ENCODE measurements at places on chromosomes 3 and 15.

DNA sequence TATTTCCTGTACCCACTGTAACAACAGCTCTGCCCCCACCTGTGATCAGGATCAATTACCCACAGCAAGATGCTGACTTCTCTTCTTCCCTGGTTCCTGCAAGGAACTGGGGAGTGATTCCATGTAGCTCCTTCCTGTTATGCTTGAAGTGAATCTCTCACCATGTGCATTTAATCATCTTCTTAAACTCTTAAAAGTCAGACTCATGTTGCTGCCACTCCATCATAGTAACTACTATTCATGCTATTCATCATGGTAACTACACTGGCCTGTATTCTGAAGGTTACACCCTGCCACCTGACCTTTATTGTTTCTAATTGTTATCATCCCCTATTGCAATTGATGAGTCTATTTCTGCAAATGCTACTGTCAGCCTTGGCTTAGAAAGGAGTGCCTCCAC lies 89.5 kb downstream of the SUCNR1 start:
- DNase-seq: no peak

GRCh38 chr3:124826703-124827102 lies 60.5 kb downstream of the ITGB5 start:
- no peak for DNase-seq

DNA sequence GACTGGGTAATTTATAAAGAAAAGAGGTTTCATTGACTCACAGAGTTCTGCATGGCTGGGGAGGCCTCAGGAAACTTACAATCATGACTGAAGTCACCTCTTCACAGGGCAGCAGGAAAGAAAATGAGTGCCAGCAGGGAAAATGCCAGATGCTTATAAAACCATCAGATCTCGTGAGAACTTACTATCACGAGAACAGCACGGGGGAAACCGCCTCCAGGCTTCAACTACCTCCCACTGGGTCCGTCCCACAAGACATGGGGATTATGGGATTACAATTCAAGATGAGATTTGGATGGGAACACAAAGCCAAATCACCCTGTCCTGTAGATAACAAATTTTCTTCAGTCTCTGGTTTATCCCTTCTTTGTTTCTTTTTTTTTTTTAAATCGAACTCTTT lies 31.0 kb upstream of the AVEN start:
- DNase-seq: no peak

DNA sequence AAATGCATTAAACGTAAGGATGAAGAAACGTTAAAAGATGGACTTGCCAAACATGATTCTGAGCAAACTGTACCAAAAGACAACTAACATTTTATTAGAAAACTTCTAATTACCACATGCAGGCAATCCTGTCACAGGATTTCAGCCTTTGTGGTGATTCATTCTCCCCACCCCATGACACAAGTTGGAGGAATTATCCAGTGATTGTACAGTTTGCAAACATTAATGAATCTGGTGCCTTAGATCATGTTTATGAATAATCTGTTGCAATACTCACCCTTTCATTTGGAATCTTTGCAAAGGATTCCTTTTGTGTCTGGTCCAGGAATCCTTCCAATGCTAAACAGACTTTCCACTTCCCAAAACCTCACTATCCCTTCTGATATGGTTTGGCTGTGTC lies 23.3 kb upstream of the ERC2 start:
- DNase-seq: no peak

DNA sequence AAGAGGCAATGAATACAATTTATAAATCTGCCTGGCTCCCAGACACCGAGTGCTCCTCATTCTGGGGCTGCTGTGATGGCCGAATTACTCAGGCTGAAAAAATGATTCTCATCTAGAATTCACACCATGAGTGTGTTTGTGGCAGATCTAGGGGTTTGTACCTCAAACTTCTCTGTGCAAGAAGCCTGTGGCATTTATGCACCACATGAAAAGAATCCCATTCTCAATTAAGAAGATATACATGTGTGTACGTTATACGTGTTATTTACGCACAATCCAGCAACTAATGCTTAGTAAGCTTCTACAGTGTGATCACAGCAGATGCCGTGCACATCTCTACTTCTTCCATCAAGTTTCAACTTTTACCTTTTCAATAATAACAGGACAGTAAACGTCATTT lies 476.8 kb downstream of the SHQ1 start:
- no peak for DNase-seq

GRCh38 chr15:63968122-63968524 lies 78.2 kb downstream of the DAPK2 start:
- no peak for DNase-seq

DNA sequence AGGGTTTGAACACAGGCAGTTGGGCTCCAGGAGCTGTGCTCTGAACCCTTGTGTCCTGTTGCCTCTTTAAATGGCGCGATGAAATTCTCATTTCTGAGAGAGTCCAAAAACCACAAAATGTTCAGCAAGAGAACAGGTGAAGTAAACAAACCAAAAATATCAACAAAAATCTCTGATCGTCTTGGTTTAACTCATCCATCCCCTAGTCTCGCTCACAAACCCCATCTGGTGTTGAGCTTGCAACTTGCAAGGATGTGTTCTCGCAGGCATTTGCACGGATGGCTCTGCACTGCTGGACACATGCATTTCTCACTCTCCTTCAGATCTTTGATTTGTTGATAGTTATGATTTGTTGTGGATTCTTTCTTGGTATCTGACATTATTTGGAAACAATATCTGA lies 31.1 kb downstream of the FAH start:
- DNase-seq: no peak

DNA sequence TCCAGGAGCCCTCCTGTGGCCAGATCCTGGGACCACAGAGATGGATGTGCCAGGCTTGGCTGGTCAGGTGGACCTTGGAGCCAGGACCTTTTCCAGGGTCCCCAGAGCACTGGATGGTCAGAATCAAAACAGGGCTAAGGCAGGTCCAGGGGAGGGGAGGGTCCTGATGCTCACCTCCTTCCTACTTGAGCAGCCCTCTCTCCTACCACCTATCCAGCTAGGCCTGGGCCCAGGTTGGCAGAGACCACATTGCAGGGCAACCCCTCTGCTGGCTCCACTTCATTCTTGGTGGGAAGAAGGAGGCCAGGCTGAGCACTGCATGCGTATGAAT lies 28.5 kb upstream of the SFMBT1 start:
- DNase-seq: no peak

DNA sequence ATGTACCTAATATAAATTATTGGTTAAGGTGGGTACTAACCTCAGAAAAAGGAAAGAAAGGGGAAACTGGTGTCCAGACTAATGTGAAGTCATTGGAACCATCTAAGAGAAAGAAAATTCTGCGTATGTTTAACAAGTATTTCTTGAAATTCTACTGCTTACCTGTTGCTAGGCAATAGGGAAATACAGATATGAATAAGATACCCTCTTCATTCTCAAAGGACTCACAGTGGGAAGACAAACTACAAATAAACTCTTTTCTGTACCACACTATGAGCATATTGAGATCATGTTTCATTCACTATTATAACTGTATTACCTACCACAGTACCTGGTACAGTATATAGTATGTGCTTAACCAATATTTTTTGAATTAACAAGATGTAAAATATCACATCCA lies 140.5 kb upstream of the MLF1 start:
- no peak for DNase-seq

GRCh38 chr3:134291319-134292254 lies 40.9 kb upstream of the RYK start:
- DNase-seq: no peak

- no peak for DNase-seq
Observed at GRCh38 chr15:101709466-101709865, 14.8 kb downstream of the TARS3 start.

- DNase-seq: no peak
Observed at GRCh38 chr3:31137718-31138465, 243.4 kb upstream of the GADL1 start.

DNA sequence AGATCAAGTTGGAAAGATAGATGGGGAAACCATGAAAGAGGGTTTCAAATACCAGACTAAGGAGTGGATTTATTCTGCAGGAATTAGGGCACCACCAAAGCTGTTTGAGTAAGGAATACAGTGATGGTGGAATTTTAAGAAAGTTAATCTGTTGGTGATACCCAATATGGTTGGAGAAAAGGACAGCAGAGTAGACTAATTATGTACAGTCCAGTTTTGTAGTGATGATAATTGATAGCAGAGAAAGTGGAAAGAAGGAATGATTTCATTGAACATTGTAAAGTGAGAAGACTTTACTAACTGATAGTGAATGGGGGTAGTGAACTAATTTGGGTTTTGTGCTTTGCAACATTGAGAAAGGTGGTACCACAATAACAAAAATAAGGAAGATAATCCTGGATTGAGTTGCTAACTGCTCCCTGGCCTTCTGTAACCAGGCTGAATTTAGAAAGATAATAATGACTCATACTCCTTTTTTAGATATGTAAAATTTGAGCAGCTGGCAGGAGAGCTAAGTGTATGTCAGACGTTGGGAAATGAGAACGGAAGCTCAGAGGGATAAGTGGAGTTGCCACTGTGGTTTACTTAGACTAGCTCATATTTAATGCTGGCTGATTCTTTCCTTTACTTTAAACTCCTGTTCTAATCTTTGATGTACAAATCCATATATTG lies 16.9 kb downstream of the TCAIM start:
- no peak for DNase-seq

DNA sequence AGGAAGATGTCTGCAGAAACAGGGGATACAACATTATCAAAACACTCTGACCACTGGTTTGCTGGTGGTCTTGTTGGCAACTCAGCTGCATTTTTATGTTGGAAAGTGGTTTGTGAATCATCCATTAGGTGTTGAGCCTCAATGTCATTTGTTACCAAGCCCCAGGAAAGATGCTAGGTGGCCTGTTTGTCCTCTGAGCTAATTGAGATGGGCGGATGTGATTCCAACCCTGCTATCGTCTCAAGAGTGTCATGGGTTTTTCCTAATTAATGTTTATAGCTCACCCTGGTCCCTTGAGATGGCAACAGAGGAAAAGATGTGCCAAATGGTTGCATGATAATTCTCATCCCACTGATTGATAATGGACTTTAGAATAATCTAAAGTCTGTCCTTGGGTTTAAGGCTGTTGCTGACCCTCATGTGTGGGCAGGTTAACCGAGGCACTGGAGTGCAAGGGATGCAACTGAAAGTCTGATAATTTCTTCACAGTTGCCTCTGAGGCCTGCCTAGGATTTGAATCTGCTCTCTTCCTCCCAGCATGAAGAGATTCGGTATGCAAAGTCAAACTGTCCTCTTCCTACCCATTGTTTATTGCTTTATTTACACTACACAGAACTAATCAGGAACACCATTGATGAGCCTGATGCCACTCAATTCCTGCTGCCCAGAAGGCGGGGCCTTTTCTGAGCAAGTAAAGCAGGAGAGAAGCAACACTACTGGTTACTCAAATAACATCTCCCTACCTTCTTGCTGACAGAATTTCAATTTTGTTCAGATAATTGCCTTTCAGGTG lies 166.2 kb upstream of the TBC1D5 start:
- DNase-seq: no peak

- DNase-seq: no peak
Observed at GRCh38 chr3:43388915-43389314, 102.6 kb downstream of the SNRK start.

DNA sequence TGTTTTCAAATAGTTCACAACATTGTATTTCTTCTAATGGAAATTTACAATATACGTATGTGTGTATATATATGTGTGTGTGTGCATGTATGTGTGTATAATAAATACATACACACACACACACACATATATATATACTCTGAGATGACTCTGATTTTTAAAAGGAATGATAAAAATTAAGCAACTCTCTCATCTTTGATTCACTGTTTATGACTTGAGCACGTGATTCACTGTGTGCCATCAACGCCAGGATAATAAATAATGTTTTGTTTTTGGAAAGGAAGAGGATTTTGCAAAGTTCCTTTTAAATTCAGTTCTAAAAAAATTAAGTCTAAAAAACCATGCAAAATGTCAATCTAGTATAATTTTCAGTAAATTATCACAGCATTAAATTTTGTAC lies 132.4 kb downstream of the P3H2 start:
- DNase-seq: no peak

- DNase-seq: no peak
Observed at GRCh38 chr15:96353930-96354730, 23.6 kb downstream of the NR2F2 start.

DNA sequence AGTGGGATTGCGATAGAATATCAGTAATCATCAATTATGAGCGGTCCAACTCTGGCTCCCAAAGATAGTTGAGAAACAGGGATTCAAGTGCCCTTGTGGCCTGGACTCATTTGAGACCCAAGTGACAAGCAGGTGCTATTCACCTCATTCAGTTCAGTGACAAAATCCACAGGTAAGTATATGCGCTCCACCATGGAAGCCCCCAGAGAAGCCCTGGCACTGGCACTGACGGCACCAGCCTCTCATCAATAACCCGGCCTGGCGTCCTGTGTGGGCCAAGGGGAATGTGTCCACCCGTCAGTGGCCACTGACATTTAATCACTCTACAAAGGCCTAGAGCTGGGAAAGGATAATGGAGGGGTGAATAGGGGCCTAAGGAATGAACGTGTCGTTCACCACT lies 117.2 kb downstream of the ADCY5 start:
- no peak for DNase-seq

GRCh38 chr15:85673326-85673725 lies 121.4 kb downstream of the KLHL25 start:
- no peak for DNase-seq

GRCh38 chr3:102089904-102090720 lies 240.8 kb downstream of the NFKBIZ start:
- DNase-seq: no peak

DNA sequence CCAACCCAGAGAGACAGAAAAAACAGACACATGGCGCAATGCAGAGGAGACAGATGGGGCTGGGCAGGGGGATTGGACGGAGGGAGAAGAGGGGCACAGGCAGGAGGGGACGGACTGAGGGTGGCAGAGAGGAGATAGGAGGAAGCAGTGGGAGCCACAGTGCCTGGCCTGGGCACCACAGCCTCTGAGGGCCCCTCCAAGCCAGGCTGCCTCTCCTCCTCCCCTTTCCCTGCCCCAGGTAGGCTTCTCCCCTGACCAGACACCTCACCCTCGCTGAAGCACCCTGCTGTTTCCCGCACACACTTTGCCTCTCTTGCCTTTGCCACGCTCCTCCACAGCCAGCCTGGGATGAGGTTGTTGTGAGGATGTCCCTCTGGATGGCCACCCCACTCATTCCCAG lies 84.0 kb upstream of the PRR20G start:
- no peak for DNase-seq

- peak; percentile 37 for DNase-seq
Observed at GRCh38 chr3:414063-414462, 217.5 kb downstream of the CHL1 start.

- DNase-seq: no peak
Observed at GRCh38 chr15:76393614-76394013, 57.0 kb downstream of the ISL2 start.

- no peak for DNase-seq
Observed at GRCh38 chr3:169809230-169809795, 3.4 kb upstream of the LRRIQ4 start.

- DNase-seq: no peak
Observed at GRCh38 chr3:160797356-160797755, 41.3 kb downstream of the PPM1L start.

GRCh38 chr3:10012106-10012505 lies 14.1 kb upstream of the FANCD2 start:
- DNase-seq: no peak
